ENCODE measurements at places on chromosomes 6 and 20.

DNA sequence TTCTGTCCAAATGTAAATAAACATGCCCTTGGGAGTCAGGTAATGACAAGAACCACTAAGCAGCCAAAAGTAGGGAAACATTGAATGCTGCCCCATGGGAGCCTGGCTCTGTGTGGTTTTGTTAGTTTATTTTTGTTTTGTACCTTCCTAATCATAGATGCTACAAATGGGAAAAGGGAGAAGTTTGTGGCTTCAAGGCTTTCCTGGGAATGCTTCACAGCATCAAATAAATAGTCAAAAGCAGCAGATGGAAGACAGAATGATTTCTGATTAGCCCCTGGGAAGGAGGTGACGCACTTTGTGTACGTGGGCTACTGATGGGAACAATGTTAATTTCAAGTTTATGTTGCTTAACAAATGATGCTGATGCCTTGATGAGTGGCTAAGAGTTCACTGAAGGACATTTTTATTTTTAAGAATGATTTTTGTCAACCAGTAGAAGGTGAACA lies 532.7 kb downstream of the BCKDHB start:
- DNase-seq, result no peak

DNA sequence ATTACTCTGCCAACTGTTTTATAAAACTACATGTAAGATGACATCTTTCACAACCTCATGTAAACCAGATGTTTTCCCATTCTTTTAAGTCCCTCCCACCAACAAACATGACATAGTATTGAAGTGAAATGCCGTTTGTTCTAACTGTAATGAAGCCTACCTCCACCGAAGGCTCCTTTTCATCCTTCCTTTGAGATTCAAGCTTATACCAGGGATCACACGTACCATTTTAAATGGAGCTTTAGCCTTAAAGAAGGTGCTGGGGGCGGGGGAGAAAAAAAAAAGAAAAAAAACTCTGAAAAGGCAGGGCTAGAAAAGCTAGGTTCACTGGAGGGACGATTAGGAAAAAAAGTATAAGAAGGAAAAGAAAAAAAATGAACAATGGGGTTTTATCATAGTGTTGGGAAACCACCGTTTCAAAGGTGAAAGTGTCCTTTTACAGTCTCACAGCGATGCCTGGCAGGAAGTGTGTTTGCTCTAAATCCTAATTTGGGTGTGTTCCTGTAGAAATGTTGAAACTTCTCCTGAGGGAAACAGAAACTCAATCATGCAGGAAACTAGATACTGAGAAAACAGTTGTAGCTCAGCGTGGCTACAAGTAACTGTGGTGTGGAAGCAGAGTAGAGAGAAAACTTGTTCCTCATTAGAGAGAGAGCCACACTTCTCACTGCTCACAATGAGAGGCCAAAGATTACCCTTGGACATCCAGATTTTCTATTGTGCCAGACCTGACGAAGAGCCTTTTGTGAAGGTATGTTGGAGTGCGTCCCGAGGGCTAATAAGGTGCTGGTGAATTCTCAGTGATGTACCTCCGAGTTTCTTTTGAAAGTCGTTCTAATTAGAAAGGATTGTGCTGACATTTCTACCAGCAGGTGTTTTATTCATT lies 37.6 kb upstream of the HINT3 start:
- peak; percentile 83 for DNase-seq

DNA sequence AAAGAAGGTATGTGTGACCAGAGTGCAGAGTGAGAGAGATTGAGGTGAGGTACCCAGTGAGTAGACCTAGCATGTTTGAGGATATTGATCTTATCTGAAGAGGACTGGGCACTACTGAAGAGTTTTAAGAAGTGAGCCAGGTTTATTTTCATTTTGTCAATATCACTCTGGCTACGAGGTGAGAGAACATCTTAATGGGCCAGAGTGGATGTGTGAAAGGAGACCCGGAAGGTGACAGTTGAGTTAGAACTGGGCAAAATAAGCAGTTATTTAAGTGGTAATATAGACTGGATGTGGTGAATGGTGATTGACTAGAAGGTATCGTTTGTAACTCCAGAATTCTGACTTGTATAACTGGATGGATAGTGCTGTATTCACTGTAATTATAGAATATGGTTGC lies 134.1 kb downstream of the QKI start:
- no peak for DNase-seq

DNA sequence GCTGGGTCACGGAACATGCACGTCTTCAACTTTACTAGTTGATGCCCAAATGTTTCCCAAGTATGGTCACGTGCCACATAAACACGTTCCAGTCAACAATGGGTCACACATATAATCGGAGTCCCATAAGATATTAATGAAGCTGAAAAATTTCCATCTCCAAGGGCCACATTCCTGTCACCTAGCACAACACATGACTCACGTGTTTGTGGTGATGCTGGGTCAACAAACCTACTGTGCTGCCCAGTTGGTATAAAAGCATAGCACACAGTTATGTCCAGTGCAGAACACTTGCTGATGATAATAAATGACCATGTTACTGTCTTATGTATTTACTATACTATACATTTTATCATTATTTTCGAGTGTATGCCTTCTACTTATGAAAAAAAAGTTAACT lies 68.0 kb upstream of the INSM1 start:
- DNase-seq, result no peak

- DNase-seq, result no peak
These were observed 256.5 kb downstream of the TRDN start for GRCh38 chr6:123380257-123380656.

DNA sequence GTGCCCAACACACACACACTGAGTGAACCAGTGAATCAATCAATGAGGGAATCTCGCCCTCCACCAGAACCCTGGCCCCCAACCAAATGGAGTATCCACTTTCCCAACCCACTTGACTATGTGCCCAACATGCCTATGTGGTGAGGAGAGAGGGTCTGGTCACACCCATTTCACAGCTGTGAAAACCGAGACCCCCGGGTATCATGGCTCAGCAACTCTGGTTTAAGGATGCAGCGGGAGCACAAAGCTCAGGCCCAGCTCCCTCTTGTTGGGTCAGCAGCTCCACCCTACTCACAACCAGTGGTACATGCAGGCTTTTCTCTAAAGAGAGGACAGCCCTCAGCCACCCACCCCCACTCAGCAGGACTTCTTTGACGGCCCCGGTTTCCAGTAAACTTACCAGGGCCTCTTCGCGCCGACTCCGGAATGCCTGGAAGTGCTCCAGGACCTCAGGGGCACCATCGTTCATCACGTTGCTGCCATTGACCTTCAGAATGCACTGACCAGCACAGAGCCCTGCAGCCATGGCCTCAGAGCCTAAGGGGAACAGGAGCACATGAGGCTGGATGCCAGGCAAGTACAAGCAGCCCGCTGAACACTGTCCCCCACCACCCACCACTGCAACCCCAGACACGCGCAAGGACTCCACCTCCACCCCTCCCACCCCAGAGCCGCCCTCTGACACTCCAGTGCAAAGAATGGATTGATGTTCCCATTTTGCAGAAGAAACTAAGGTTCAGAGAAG lies 174.7 kb downstream of the PREX1 start:
- DNase-seq, result no peak

DNA sequence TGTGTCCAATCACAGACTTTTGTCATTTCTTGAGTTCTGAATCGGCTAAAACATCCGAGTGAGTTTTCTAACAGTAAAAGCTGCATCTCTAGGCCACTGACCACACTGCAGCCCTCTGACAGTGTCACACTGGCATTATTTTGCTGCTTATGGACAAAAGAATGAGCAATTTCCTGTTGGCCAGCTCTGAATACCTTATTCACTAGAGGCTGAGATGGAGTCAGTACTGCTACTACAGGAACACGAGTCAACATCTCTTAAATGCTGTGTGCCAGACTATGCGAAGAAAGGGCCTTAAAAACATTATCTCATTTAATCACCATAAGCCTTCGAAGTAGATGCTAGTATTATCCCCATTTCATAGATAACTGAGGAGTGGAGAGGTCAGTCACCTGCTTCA lies 42.5 kb upstream of the IPCEF1 start:
- DNase-seq, result no peak

DNA sequence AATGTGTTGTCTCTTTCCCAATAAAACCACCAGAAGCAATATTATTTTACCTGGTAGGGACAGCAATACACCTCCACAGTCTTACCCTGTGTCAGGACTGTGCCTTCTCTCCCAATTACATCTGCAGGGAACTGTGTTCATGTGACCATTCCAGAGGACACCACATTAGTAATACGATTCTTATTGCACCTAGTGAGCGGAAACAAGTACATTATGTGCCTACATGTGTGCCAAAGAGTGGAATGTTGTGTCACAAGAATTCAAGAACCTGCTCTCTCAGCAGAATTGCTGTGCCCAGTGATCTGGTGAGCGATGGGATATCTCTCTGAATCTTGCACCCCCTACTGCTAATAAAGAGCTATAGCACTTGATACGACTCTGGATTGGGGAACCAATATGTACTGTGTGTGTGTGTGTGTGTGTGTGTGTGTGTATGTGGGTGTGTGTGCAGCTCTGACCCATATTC lies 57.4 kb upstream of the FOXC1 start:
- DNase-seq, result peak; percentile 35

DNA sequence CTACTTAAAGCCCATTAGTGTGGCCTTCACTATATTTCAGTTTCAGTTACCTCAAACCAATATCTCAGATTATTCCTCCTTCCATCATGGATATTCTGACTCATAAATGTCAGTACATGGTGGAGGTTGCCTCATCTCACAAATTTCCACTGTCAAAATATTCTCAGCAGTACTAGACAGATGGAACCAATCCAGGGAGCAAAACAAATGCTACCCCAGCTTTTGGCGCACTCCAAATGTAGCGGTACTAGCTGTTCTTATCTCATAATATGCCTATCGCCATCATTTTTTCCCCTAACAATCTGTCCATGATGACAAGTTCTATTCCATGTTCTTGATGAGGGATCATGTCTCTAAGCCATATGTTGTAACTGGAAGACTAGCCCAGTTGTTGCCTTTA lies 1026.1 kb downstream of the KIF16B start:
- no peak for DNase-seq

DNA sequence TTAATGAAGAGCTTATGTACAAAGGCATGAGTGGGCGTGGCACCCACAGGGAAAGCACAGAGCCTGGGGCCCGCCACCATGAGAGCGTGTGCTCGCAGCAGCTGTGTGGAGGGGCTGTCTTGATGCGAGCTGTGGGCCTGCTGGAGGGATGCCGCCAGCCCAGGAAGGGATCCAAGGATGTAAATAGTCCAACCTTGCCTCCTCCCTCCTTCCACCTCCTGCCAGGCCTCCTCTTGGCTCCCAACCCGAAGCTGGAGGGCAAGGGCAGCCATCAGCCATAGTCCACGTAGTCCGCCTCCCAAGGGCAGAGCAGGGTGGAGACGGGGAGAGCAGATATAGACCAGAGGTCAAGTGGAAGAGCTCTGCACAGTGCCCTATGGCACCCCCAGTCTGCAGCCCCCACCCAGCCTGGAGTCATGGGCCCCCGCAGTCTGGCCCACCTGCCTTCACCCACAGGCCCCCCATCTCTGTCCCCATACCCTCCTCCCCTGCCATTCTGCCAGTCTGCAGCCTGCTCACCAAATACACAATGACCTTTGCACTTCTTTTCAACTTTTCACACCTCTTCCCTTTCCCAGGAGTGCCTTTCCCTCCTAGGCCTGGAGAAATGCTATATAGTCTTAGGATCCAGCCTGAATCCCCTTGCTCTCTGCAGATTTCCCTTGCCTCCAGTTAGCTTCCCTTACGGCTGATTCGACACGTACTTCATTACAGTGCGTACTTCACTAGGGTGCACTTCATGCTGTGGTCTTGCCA lies 77.1 kb downstream of the SHLD1 start:
- no peak for DNase-seq

DNA sequence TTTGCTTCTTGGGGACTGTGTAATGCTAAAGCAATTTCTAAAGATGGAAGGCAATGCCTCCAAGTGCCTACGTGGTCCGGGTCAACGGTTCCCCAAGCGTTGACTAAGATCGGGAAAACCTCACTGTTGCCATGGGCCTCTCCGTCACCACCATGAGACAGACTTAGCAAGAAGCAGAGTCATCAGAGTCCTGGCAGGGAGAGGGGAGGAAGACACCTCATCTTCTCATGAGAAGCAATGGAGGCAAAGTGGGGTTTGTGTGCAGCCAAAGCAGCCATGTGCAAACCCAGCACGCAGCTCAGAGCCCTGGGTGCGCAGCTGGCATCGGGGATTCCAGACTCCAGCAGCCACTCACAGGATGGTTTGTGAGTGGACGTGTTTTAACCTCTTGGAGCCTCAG lies 111.4 kb downstream of the SYNDIG1 start:
- no peak for DNase-seq

DNA sequence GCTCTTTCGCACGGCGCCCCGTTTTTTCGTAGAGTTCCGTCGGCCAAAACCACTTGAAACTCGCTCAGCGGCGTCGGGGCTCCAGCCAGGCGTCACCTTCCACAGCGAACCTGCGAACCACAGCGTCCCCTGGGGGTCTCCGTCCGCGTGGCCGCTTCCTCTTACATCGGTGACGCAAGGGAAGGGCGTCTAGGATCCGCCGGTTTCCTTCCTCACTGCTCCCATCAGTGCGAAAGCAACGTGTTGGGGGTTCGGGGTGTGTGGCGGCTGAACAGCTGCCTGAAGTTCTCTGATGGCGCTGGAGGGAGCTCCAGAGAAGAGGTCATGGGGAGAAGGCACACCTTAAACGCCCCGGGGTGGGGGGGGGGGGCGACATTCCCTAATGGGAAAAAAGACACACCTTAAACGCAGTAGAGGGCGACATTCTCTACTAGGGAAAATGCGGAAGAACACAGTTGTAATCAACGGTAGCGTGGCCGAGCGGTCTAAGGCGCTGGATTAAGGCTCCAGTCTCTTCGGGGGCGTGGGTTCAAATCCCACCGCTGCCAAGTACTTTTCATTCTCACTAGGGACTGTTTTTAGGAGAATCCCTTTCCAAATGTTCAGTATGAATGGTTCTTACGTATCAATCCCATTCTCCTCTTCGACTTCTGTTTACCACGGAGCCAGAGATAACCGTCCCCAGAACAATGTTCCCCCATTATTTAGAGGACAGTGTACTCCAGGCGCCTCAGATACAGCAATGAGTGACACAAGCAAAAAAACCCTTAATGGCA lies 16.4 kb downstream of the ZNF311 start:
- peak; percentile 85 for DNase-seq

GRCh38 chr20:6974838-6975237 lies 207.4 kb downstream of the BMP2 start:
- no peak for DNase-seq

- no peak for DNase-seq
These were observed 142.4 kb downstream of the FNDC1 start for GRCh38 chr6:159311618-159312017.

- peak; percentile 93 for DNase-seq
These were observed 13.9 kb downstream of the ZNF217 start for GRCh38 chr20:53579581-53580375.

- no peak for DNase-seq
These were observed 90.7 kb upstream of the F13A1 start for GRCh38 chr6:6411115-6411514.
